Stimulated activated CD4-positive, alpha-beta T cell treated with anti-CD3 and anti-CD28 coated beads, Interleukin-1b, Interleukin-23, amount 100 ng/mL, for 4 hours (primary cell): ENCODE measurements at places on chromosomes 2 and 18.

DNA sequence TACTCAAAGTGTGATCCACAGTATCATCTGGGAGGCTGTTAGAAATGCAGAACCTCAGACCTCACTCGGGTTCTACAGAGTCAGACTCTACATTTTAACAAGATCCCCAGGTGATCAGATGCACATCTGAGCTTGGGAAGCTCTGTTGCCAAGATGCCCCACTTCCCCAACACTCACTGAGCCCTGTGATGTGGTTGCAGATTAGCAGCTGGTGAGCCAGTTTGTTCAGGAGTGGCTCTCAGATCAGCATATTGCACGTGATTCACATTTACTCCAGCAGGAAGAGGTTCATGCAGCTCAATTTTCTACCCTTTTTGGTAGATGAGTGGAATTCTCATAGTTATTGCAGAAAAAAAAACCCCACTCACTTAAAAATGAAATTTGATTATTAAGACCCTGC is 96.4 kb downstream of the VIT start:
- DNase-seq: no peak

DNA sequence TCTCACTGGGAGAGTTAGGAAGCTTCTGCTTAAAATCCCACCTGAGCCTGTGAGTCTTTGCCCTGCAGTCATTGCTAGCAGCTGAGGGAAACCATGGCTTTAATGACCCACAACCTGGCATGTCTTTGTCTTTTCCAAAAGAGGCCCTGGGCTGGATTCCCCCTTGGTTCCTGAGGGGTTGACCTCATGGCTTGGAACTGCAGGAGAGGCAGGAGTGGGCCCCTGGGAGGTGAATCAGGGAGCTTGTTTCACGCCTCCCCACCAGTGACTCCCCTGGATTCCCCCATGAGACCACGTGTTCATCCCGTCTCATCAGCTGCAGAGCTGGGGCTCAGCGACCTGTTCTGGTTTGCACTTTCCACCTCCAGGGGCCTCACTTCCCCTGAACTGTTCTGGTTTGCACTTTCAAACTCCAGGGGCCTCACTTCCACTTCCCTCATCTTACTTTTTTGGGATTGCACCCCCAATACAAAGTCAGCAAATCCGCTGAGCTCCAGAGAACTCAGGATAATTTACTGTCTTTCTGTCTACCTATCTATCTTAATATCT is 58.5 kb upstream of the TMEM18 start:
- DNase-seq: no peak

GRCh38 chr2:58503918-58504317 is 262.8 kb upstream of the FANCL start:
- no peak for DNase-seq

- no peak for DNase-seq
These were observed 28.2 kb upstream of the IMPA2 start for GRCh38 chr18:11953113-11953512.

GRCh38 chr2:101814752-101815151 is 117.2 kb downstream of the MAP4K4 start:
- DNase-seq: no peak

GRCh38 chr2:62738981-62739936 is 33.7 kb downstream of the EHBP1 start:
- no peak for DNase-seq

- no peak for DNase-seq
These were observed 27.3 kb downstream of the LPIN2 start for GRCh38 chr18:2985628-2986027.

GRCh38 chr2:172021955-172022354 is 22.2 kb downstream of the METAP1D start:
- no peak for DNase-seq
